AML-193 (cell line): ENCODE measurements at places on chromosomes 6 and 20.

DNA sequence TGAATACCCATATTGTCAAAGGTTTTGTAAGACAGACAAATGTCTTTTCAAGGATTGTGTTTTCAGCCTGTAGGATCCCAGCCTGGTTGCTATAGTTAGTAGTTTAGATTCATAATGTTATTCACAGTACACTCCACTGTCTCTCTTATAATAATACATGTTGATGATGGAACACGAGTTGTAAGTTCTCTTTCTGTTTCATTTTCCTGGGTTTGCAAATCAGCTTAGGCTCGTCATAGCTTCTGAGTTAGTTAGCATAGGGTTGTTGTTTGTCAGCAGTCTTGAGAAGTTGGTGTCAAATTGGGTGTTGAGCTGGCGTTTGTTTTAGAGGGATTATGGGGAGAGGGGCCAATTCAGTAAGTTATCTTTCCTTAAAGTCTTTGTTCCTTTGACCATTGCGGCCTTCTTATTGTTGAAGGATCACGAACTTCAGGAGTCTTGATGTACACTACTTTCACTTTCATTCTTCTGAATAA, 45.8 kb downstream of the QKI start:
- no peak for DNase-seq

GRCh38 chr6:76792394-76792793, 670.9 kb downstream of the HTR1B start:
- no peak for DNase-seq

- no peak for DNase-seq
Measured at GRCh38 chr6:80618953-80619352, 512.5 kb downstream of the BCKDHB start.

GRCh38 chr20:47981222-47981621, 195.9 kb upstream of the SULF2 start:
- no peak for DNase-seq

GRCh38 chr6:88251301-88251700, 85.2 kb upstream of the CNR1 start:
- DNase-seq, result no peak

- no peak for DNase-seq
Measured at GRCh38 chr20:32883081-32883480, 24.4 kb downstream of the EFCAB8 start.

DNA sequence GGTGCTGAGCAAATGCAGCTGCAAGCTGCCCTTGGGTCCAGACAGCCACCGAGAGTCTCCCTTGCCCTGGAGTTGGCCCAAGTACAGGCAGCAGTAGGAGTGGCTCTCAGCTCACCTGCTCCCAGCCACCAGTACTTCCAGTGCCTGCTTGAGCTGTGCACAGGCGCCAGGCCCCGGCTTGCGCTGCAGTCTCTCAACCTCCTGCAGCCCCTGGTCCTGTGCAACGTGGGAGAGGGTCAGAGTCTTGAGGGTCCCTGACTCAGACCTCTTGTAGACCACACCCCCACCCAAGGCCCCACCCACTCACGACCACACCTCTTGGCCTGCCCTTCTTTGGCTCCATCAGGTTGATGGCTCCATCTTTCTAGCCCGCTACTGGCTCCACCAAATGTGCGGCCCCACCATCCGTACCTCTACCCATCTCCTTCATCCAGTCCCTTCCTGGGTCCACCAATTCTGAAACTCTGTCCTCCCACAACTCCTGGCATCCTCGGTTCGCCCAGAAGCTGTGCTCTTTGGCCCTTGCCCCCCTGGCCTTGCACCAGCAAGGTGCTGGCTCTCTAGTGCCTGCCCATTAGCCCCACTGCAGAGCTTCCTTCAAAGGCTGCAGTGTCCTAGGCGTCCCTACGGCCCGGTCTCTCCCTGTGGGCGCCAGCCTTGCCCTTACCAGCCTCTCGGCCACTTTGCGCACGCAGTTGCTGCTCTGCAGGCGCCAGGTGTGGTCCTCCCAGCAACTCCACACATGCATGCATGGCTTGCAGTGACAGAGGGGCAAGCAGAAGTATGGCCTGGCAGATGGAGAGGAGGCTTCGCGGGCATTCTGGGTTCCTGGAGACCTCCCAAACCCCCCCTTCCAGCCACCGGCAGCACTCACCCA, 16.5 kb upstream of the SPAG4 start:
- DNase-seq, result no peak

DNA sequence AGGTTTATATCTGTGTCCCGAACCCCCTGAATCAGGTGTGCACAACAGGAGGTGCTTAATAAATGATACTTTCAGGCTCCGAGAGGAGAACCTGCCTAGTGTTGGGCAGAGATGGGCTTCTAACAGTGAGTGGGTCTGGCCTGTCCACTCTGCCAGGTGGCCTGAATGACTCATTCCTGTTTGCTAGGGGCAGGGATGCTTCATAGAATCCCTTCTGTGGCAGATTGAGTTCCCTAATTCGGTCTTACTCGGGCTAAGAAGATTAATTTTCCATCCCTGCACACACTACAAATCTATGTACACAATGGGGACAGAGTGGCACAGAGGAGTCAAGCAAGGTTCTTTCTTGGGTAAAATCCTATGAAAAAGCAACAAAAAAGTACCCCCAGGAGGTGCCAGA, 19.8 kb downstream of the SDC4 start:
- no peak for DNase-seq

- no peak for DNase-seq
Measured at GRCh38 chr6:38020593-38020992, 201.1 kb downstream of the ZFAND3 start.

GRCh38 chr6:136771306-136771705, 21.0 kb downstream of the MAP3K5 start:
- DNase-seq, result no peak

DNA sequence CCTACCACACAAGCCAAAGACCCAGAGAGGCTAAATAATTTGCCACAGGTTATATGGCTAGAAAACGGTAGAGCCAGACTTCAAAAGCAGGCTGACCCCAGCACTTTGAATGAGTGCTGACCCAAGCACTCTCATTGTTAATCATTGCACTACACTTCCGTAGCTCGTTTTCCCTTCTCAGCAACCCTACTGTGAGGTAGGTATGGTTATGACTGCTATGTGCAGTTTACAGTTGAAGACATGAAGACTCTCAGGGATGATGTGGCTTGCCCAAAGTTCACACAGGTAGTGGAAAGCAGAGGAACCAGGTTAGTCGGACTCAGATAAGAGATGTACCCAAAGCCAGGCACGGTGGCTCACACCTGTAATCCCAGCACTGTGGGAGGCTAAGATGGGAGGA, 33.5 kb upstream of the RIMS4 start:
- no peak for DNase-seq

- DNase-seq, result no peak
Measured at GRCh38 chr6:153056308-153056707, 53.8 kb upstream of the MTRF1L start.

DNA sequence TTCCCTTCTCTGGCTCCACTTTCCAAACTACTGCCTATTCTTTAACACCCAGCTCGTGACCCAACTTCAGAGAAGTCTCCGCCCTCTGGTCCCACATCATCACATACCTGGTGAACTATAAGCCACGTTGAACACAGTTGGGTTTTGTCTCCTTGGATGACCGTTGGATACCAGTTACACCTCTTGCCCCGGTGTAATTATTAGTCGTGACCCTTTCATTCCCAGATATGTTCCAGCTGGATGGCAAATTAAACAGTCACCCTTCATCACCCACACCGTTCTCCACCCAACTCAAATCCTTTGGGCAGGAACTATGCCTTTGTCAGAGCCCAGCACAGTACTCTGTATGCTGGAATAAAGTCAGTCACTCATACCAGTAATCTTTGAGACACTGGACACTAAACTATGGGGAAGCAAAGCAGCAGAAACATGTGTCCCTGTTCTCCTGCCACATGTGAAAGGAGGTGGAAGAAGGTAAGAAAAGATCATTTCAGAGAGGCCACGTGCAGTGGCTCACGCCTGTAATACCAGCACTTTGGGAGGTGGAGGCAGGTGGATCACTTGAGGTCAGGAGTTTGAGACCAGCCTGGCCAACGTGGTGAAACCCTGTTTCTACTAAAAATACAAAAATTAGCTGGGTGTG, 22.5 kb downstream of the PLAGL2 start:
- DNase-seq, result no peak

DNA sequence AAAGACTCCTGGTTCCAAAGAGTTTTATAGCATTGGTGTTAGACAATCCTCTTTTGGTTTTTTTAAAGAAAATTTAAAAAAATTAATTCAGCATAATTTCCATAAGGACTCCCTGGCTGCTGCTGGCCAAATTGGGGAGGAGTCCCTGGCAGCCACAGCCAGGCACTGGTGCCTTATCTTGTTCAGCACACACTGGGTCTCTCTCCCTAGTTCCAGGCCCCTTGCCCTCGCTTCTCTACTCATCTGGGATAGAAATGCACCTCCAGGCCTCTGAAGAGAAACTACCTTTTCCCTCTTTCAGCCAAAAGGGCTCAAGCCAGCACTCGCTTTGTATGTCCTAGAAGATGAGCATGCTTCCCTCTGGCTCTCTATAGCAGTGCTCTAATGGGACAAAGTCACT, 13.4 kb upstream of the MAPK13 start:
- no peak for DNase-seq

DNA sequence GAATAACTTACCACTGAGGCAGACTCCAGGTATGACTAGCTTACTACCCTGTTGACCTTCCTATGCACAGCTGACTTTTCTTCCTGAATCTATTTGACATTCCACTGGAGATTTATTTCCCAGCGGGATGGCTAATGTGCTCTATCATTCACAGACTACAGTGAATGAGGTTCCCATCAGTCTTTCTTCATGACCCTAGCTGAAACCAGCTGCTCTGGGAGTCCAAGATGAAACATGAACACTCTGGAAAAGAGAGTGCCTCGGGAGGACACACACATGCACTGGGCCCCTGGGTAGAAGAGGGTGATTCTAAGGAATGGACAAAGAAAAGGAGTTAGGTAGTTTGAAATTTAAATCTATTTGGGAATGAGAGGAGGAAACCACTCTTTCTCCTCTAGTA, 82.6 kb upstream of the DST start:
- DNase-seq, result no peak

DNA sequence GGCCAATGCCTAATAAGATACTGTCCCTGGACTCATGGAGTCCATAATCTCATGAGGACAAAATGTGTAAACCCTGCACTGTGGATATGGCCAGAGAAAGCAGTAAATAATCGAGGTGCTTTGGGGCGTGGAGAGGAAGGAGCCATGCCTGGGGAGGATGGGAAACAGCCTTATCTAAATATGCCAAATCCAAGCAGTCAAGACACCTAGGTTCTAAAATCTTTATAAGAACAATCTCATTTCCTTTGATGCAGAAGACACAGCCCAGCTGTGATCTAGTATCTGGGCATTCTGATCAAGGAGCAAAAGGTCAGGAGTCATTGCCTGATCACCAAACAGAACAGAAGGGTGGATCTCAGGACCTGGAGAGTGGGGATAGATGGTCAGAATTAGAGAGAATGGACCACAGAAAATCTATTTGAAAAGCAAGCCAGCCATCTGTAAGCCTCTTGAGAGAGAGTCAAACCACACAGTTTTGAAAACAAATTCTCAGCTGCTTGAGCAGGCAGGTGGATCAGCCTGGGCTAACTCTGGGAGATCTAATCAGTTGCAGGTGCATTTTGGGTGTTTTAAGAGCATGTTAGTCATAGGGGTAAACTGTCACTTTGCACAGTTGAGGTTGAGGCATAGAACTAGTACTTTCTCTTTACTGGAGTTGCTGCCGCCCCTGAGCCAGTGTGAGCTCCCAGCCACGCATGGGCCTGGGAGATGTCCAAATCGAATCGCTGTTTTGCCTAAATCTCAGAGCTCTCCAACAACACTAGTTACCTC, 130.8 kb upstream of the TNFAIP3 start:
- no peak for DNase-seq

DNA sequence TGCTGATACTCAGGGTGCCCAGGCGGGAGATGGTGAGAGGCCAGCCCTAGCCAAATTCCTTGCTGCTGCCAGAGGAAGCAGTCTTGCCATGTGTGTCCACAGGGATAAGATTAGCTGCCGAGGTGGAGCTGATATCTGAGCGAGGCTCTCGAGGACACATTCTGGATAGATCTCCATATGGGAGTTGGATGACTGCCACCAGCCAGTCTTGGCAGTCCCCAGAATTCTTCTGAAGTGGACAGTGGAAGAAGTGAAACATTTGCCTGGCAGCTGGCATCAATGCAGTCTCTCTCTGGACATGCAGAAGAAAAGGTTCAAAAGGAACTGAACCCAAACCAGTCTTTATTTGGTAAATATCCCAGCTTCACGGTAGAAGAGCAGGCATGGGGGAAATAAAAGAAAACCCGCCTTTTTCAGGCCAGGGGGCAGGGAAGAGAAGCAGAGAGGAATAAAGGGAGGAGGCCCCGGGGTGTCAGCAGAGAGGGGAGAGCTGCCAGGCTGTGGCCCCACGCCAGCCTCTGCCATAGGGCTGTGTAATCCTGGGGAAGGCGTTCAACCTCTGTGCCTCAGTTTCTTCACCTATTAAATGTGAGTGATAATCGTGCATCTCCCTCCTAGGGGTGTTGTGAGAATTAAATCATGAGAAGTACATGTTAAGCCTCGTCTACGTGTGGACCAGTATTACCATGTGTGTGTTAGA, 3.7 kb upstream of the FUCA2 start:
- DNase-seq, result no peak

DNA sequence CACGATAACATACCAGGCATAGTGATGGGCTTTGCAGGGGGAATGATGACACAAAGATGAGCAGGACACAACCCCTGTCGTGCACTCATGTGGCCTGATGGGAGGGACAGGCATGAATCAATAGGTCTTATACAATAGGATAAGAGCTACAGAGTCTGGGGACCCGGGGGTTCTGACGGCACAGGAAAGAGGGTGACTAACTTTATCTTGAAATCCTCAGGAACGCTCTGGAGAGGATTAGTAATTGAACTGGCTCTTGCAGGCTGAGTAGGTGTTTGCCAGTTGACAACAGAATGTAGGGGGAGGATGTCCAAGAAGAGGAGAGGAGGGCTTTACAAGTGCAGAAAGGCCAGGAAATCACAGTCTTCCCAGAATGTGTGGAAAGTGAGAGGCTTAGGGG, 219.9 kb upstream of the ECI2 start:
- DNase-seq, result no peak

DNA sequence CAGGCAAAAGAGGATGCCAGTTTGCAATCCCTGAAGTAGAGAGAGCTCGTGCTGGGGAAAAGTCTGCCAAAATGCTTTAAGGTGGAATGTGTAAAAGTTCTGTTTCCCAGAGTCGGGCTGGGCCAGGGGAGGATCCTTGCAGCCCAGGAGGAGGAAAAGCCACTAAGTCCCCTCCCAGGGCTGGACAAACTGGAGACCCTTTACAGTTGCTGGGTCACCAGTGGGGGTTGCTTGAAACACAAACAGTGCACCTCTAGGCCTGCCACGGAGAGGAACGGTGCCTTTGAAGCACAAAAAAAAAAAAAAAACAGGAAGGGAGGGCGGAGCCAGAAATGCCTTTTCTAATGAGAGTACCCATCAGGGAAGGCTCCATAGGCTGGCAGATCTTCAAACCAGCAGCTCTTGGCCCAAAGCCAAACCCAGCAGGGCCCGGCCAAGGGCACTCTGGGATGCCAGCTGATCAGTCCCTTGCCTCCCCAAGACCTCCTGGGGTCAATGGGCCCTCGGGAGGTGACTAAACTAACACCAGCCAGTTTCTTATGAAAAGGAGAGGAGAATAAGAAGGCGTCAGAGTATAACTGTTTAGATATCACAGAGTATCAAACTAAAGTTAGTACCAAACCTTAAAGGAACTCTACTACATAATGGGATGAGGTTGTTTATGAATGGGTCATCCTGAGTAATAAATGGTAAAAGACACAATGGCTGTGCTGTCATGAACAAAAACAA, 23.7 kb downstream of the HLA-A start:
- DNase-seq, result peak; percentile 85
